NCI-H774 (cell line): ENCODE measurements at places on chromosomes 1 and 21.

GRCh38 chr1:60831780-60832179 is 250.6 kb upstream of the NFIA start:
- no peak for DNase-seq

- no peak for DNase-seq
These were observed 302.4 kb upstream of the NR5A2 start for GRCh38 chr1:199725002-199725565.

DNA sequence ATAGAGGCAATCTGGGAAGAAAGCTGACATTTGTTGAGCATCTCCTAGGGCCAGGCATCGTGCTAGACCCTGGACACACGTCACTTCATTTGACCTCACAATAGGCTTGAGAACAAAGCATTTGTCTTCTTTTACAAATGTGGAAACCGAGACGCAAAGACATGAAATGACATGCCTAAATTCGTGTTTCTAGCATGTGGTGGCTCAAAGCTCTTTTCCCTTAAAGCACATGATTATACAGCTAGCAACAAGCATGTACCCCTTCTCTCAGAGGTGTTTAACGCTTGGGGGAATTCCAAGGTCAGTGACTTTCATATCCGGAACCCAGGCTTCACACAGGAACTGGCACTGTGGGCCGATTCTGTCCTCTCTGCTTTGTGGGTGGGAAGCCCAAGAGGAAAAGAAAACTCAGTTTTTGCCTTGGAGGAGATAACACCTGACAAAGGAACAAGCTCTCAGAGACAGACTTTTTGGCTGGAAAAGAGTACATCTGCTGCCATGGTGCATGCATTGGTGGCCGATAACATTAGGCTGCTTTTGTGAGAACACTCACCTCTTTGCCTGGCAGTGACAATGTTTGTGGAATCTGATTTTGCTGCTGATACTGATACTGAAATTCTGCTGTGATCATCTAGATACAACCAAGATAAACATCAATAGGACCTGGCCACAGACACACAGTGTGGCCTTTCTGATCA is 15.4 kb upstream of the CD2 start:
- no peak for DNase-seq

DNA sequence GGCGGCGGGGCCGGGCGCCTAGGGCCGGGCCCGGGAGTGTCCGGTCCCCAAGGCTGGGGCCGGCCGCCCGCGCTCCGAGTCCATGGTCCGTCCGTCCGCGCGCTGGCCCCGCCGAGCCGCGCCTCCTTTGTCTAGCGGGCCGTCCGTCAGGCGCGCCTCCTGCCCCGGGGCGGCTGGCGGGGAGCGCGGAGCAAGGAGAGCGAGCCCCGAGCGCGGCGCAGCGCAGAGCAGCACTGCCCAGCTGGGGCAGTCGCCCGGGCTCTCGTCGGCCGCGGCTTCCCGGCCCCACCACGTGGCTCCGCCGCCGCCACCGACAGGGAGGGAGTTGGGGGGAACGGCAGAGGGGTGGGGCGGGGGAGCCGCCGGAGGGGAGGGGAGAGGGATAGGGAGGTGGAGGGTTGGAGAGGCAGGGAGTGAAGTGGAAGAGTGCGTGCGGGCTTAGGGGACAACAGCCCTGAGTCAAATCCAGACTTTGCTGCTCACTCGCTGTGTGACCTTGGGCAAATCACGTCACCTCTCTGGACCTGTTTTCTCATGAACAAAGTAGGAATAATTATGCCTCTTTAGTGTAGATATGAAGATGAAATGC is at the start of gene NKAIN1:
Gene NKAIN1 (minus strand): TSS at position 235 of the 589 bp plus-strand sequence. CDS start 340 bp downstream, outside the sequence.
- DNase-seq, result peak; percentile 48

DNA sequence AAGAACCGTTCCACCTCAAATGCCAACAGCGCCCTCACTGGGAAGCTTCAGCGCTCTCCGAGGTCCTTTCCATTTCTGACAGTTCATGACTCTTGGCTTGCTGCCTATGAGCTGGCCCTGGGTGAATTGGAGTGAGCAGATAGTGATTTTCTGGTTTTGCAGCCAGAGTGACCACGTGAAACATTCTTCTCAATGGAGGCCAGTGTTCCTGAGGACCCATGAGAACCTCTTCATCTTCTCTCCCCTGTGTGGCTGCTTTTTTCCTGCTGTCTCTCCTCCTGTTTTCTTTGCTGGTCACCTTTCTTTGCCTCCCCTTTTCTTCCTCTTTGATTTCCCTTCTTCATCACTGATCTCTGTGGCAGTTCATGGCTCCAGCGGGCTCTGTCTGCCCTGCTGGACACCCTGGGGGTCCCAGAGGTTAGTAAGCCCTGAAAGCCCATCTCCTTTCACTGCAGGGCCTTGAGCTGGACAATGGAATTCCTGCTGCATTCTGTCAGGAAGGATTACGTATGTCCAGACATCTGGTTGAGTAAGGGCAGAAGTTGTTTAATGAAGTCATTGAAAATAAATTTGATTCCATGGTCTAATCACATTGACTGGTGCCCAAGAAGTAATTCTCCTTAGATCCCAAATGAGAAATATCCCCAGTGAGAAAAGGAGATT is 29.9 kb downstream of the VASH2 start:
- DNase-seq, result no peak

- no peak for DNase-seq
These were observed 37.4 kb downstream of the CITED4 start for GRCh38 chr1:40824591-40825434.

GRCh38 chr1:170145770-170146676 is at the start of gene NTMT2:
Gene NTMT2, plus strand, starts transcription at chr1:170145959. Its CDS starts 149 bp downstream, at chr1:170146108.
- peak; percentile 64 for DNase-seq

- no peak for DNase-seq
These were observed 38.3 kb downstream of the OLIG1 start for GRCh38 chr21:33108228-33108627.

- DNase-seq, result no peak
These were observed 1596.9 kb downstream of the PLA2G4A start for GRCh38 chr1:188425687-188426086.
